Naive thymus-derived CD8-positive, alpha-beta T cell (primary cell): ENCODE measurements at places on chromosomes 3 and 15. TPM values are rescaled to one million over a fixed set of nuclear protein-coding genes. Genes with fewer than 3 reads are reported as not detected.

DNA sequence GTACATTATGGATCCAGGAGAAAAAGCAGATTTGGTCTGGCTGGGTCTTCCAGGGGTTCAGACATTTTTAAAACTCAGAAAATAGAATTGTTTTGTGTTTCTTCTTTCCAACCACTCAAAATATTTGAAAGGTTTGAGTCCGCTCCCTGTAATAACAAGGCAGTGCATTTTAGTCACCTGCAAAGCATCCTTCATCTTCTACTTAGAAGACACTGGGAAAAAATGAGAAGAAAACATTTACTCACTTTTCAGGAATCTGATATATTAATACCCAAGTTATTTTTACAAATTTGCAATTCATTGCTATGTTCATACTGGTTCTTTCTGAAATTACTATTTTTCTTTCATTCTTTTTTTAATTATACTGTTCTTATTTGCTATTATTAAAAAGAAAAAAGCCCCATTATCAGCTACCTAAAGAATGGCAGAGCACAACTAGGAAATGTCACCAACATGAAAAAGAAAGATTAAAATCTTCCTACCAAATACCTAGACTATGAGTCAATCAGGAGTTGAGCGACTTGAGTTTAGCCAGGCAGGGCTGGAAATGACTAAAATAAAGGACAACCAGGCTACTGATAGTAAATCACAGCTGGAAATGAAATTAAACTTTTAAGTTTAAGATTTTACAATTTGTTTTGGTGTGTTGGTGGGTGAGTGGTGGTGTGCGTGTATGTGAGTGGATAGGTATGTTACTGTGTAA, 280.3 kb upstream of the THBS1 start:
- H3K27ac ChIP-seq = no peak overlapping the region
- no peaks in the 10 kb centered on the region for H3K36me3 ChIP-seq
- no peak overlapping the region for H3K4me3 ChIP-seq

- no peak overlapping the region for H3K4me3 ChIP-seq
- H3K4me1 ChIP-seq = no peaks in the 10 kb centered on the region
- H3K27me3 ChIP-seq = peaks cover 8% of the 10 kb centered on the region
- no peak for DNase-seq
- no peak overlapping the region for H3K27ac ChIP-seq
Observed at GRCh38 chr15:36863570-36863969, 236.8 kb downstream of the MEIS2 start.

- peaks cover 2% of the 10 kb centered on the region for H3K4me1 ChIP-seq
- no peak for DNase-seq
- no peak overlapping the region for H3K27ac ChIP-seq
- H3K36me3 ChIP-seq = peaks cover 89% of the 10 kb centered on the region
Observed at GRCh38 chr15:98924401-98925049, 83.1 kb downstream of the PGPEP1L start.

GRCh38 chr3:143837076-143837475, 11.2 kb downstream of the SLC9A9 start:
- DNase-seq = no peak
- peaks cover 4% of the 10 kb centered on the region for H3K36me3 ChIP-seq
- peaks cover 8% of the 10 kb centered on the region for H3K4me1 ChIP-seq
- no peak overlapping the region for H3K27ac ChIP-seq
- H3K4me3 ChIP-seq = no peak overlapping the region

TRPC1 gene
- 1.7 TPM for polyA plus RNA-seq
